Hepatic stellate cell (primary cell): ENCODE measurements at places on chromosomes 2 and 18.

DNA sequence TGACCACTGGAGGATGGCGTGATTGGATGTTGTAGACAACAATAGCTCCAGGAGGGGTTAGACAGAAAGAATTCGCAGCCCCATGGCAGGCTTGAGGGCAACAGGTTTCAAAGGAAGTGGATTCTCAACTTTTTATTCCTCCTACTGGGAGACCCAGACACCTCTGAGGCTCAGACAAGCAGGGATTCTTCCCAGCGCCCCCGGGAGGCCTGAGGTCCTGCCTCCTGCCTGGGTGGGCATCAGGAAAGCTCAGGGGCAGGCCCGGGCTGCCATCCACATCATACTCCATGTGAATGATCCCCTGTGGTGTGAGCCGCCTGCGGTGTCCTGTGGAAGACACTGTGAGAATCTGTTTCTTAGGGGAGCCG, 203.5 kb downstream of the CYP26B1 start:
- DNase-seq: no peak

DNA sequence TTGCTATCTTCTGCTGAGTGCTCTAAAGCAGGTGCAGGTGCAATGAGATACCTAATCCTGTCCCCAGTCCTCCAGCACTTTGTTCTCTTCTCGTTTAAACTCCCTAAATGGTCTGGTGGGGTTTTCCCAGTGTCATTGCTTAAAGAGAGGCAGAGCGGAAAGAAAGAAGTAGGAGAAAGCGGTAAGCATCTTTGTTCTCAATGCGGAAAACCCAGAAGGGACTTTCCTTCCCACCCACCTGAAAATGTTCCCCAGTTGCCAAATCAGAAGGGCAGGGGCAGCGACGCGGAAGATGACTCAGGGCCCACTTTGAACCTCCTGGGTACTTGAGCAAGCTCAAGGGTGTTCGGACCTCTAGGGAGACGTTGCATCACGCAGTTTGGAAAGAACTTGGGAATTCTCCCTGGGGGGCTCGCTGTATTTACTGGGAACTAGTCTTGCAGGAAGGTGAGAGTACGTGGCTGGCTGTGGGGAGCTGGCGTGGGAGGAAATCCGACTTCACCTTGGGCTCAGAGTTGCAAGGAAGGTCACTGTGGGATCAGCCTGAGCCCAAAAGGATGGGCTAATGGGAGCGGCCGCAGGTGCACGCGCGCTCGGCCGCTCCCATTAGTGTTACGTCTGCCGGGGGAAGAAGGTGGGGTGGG, 589 bp upstream of the SGPP2 start:
- no peak for DNase-seq

- DNase-seq: no peak
Observed at GRCh38 chr2:178761759-178762371, 45.4 kb downstream of the TTN start.

DNA sequence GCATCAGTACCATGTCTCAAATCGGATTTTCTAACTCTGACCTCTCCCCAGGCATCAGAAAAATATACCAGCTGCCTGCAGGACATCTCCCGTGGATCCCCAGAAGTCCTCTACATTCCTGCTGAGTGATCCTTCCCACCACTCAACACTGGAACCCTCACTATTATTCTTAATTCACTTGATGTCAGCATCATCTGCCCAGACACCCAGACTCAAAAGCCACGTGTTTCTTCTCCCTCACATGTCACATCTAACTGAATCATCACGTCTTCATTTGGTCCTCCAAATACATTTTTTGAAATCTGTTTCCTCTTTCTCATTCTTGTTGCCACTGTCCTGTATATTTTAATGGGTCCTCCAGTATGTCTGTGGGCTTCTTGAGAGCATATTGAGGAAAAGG, 218.6 kb downstream of the HRH4 start:
- no peak for DNase-seq

GRCh38 chr2:136281281-136282114, 163.5 kb upstream of the CXCR4 start:
- no peak for DNase-seq

DNA sequence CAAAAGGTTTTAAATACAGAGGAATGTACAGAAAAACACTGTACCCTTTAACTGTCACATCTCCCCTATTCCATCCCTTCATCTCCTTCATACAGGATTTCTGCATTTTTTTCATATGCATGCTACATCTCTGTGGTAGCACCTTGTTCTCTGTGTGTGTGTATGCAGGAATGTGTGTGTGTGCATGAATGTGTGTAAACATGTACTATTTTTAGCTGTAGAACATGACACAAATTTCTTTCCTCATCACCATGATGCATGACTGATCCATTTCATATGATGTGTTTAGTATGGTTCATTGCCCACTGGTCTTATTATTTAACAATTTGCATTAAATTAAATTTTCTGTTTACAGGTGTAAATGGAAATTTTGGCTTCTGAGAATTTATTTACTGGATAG, 21.5 kb upstream of the ZEB2 start:
- DNase-seq: no peak

- DNase-seq: peak; percentile 58
Observed at GRCh38 chr2:237207646-237208045, 122.0 kb downstream of the COPS8 start.

- DNase-seq: no peak
Observed at GRCh38 chr18:11728249-11728648, 39.2 kb downstream of the GNAL start.

DNA sequence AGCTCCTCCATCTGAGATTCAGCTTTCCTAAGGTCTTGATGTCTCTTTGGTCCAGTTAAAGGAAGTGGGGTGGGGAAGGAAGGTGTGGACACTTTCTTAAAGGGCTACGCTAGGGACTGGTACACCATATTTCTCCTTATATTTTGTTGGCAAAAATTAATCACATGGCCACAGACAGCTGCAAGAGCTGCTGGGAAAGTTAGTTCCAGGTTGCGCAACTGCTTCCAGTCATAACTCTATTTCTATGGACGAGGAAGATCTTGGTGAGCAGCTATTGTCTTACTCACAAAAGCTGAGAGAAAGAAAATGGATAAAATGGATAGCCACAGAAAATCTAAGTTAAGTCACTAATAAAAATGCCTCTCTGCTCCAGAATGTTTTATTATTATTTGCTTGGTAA, 60.7 kb upstream of the PPM1B start:
- no peak for DNase-seq

GRCh38 chr2:159118115-159118858, 149.8 kb downstream of the TANC1 start:
- DNase-seq: peak; percentile 58

- DNase-seq: no peak
Observed at GRCh38 chr2:45765728-45766254, 114.3 kb downstream of the PRKCE start.

DNA sequence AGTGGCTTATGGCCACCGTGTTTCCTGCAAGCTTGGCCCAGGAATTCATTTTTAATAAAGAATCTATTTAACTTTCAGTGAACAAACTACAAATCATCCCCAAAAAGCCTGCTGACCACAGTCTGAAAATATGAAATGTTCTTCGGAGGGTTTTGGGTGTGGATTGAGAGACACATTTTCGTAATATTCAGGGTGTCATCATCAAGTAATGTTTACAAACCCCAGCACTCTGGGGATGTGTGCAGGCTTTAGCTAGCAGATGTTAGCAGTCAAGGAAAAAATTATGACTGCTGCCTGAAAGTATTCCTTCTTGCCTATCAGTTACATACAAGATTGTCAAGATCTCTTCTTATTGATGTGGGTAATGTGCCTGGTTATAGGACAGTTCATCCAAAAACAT, 143.9 kb upstream of the FN1 start:
- peak; percentile 52 for DNase-seq

DNA sequence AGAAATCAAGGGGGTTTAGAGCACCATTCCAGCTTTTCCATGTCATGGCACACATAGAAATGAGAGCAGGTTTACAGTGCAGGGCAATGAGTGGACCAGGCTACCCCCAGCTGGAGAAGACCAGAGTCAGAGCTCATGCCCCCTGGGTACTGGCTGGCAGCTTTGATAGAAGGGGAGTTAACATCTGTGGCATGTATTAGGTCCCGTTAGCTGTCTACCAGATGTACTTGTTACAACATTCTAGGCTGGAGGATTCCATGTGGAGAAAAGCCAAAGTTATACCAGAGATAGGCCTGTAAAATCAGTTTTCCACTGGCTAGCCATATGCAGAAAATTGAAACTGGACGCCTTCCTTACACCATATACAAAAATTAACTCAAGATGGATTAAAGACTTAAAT, 109.2 kb downstream of the CCDC85A start:
- DNase-seq: no peak

GRCh38 chr2:230660294-230661060, 52.2 kb upstream of the CAB39 start:
- no peak for DNase-seq

DNA sequence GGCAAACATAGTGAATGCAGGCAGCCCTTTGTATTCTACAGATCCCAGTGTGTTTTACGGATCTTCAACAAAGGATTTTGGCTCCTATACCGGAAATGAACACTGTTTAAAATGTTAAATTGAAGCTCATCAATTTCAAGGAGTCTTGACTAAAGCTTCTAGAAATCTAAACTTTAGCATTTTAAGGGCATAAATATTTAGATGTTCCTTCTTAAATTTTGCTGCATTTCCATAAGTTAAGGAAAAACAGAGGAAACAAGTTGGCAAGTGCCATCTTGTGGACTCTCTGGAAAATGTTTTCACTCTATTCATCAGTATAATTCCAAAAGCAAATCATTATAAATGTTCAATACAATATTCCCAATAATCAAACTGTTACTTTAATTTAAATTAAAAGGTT, 19.6 kb downstream of the CHN1 start:
- DNase-seq: no peak

GRCh38 chr18:61475931-61476330, 142.7 kb downstream of the CDH20 start:
- DNase-seq: no peak

GRCh38 chr2:232959139-232959538, 53.9 kb downstream of the NGEF start:
- no peak for DNase-seq

- no peak for DNase-seq
Observed at GRCh38 chr2:31060397-31060796, 77.8 kb downstream of the GALNT14 start.

GRCh38 chr2:113138428-113139322, 11.3 kb downstream of the IL1RN start:
- DNase-seq: peak; percentile 51

GRCh38 chr2:100944617-100945432, 57.3 kb upstream of the RPL31 start:
- DNase-seq: peak; percentile 57

GRCh38 chr2:176146101-176146500, 5.2 kb upstream of the HOXD4 start:
- no peak for DNase-seq

DNA sequence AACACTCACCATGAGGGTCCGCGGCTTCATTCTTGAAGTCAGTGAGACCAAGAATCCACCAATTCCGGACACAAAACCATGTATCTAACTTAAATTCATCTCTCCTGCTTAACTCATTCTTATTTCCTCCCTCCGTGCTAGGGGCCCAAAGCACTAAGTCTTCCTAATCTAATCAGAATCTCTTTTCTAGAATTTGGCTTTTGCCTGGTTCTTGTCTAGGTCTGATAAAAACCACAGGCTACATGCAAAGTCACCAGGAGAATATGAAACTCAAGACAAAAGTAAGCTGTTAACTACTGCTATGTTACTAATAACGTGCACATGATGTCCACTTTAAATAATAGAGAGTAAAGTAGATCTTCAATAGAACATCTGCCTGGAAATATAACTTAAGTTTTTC, 69.9 kb downstream of the TRIP12 start:
- no peak for DNase-seq
